ENCODE measurements at places on chromosomes 2 and 18.

- no peak for DNase-seq
Measured at GRCh38 chr2:143994961-143995360, 525.0 kb downstream of the ZEB2 start.

DNA sequence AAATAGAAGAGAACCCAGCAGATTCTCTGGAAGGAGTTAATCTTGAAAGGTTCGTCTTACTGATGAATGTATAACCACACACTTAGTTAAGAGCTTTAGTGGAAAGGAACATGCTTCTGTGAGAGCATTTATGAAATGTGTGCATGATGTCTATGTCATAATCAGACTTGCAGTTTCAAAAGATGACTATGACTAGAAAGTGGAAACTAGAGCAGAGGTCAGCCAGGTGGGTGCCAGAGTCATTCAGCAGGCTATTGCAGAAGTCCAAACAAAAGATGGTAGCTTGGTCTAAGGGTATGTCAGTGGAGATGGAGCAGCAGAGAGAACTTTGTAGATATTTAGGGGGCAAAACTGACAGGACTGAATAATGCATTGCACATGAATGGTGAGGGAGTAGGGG, 825.8 kb downstream of the DCC start:
- no peak for DNase-seq

GRCh38 chr2:219058541-219059374, 2.0 kb downstream of the IHH start:
- DNase-seq: no peak

DNA sequence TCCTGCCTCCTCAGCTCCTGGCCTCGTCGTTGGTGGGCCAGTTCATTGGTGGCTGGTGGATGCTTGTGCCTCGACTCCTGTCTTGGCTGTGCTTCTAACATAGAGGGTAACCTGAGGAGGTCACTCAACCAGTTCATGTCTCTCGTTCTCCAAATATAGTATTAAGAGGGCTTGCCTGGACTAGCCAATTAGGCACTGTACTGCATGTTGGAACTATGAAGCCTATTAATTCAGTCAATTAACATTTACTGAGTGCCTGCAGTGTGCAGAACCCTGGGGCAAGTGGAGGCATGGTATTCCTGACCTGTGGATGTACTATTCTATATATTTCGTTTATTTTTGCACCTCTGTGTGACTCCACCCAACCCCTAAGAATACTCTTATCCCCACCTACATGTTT, 89.9 kb upstream of the PELI1 start:
- DNase-seq: no peak

DNA sequence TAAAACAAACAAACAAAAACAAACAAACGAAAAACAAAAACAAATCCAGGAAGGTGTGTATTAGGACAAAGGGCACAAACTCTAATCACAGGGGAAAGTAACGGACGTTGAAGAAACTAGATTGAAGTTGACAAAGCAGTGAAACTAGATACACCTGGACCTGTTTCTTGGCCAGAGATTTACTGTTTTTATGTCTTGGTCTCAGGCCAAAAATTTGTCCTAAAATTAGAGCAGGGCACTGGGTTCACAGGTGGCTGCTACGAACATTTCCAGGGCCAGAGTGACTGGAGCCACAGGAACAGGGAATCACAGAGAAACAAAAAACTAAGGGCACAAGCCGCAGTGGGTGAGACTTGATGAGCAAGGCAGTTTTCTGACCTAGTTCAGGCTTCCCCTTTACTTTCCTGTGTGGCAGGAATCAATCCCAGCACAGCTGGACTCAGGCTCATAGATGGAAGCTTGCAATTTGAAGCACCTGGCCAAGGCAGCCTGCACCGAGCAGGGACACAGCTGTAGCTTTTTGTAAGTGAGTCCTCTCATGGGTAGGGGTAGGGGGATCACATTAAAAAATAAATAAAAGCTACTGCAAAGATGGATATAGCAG, 329.4 kb downstream of the DLGAP1 start:
- DNase-seq: no peak

GRCh38 chr18:47370052-47370451, 118.6 kb upstream of the SKOR2 start:
- DNase-seq: no peak

All from NCI-H1436 treated with DMSO at 0.1 percent for 48 hours (cell line).